ENCODE measurements at places on chromosomes 12 and 14.

GRCh38 chr14:31232081-31232480 lies 24.5 kb upstream of the HECTD1 start:
- DNase-seq = no peak

DNA sequence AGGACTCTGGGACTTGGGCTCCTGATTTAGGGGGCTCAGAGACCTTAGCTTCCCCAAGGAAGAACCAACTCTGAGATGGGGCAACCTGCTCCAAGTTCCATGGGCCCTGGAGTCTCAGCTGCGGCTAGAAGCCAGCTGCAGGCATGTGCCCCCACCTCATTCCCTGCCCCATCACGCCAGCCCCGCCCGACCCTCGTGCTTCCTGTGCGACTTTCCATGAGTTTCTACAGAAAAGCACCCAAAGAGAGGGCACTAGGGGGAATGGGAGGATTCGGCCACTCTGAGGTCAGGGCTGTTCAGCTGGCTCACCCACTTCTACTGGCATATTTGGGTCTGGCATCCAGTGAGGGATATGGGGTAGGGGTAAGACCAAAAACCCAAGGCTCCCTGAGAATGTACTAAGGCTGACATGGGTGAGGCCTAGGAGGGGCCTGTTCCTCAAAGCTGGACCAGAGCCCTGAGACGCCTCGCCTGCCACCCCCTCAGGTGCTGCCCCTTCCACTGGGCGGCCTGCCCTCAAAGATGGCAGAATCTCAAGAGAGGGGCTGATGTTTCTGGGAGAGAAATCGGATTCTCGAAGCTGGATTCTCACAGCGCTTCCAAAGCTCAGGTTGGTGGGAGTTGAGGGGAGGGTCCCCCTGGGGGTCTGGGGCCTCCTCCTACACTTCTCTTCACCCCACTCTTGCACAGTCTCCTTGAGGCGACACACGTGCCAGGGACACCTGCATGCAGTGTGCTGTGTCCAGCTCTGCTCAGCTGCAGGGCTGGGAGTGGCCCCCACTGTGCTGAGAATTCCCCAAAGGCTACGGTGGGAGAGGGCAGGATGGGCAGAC lies 22.1 kb downstream of the FAIM2 start:
- DNase-seq = no peak

GRCh38 chr14:99650189-99650588 lies 5.3 kb downstream of the HHIPL1 start:
- DNase-seq = no peak

DNA sequence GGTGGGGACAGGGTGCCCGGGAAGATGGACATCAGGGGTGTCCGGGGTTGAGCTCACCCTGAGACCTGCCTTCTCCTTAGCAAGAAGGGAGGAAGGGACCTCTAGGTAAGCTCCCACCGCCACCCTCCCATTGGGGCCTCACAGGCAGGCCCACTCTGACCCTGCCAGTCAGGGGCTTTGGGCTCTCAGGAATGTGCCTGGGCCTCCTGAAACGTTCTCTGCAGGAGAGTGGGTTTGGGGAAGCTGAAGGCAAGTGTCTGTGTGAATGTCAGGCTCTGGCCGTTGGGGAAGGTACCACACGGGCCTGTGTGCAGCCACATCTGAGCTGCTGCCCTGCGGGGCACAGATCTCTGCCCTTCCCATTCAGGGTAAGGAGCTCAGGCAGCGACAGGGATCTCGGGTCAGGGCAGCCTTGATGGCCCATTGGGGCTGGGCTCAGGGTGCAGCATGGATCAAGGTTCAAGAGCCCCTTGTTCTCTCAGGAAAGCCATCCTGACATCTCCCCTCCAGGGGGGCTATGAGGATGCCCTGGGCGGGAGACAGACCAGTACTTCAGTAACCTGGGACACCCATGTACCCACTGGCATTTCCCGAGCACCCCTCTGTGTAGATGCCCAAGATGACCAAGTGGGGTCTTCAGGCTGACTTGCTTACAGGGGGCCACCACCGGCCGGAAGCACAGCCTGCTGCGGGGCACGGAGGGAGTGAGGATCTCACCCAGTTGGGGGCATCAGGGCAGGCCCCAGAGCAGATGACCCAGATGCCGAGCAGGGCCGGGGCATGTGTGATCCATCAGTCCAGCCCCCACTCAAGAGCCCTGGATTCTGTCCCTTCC lies 29.7 kb downstream of the FAM222A start:
- DNase-seq = no peak

GRCh38 chr14:33404964-33405574 lies 466.4 kb downstream of the NPAS3 start:
- DNase-seq = no peak

DNA sequence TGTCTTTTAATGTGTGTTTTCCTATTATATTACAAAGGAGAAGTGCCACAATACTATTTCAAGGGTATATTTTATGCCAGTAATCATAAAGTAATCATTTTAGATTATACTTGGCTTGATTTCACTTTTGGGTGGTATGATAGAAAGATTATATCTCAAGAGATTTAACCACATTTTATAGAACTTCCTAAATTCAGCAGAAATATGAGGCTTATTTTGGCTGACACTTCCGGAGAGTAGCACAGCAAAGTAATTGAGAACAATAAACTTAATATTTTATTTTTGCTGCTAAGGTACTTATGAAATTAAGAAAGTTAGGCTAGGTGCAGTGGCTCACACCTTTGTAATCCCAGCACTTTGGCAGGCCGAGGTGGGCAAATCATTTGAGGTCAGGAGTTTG lies 319.1 kb downstream of the NPAS3 start:
- DNase-seq = no peak

Measured in activated naive CD4-positive, alpha-beta T cell (primary cell).